Stimulated activated CD4-positive, alpha-beta T cell treated with anti-CD3 and anti-CD28 coated beads, Interleukin-1b, Interleukin-23, amount 100 ng/mL, for 1 hour (primary cell): ENCODE measurements at places on chromosomes 1 and 21.

- no peak for DNase-seq
These were observed 235.3 kb downstream of the FAF1 start for GRCh38 chr1:50724626-50725286.

- no peak for DNase-seq
These were observed 2.8 kb upstream of the MIXL1 start for GRCh38 chr1:226220473-226221189.

- DNase-seq, result no peak
These were observed 478.2 kb upstream of the VAMP3 start for GRCh38 chr1:7292714-7293419.

GRCh38 chr1:186218654-186219352 is 156.2 kb downstream of the TPR start:
- DNase-seq, result no peak
